ENCODE measurements at places on chromosomes 5 and 9.

- H3K4me3 ChIP-seq: no peak overlapping the region
- no peaks in the 10 kb centered on the region for H3K4me1 ChIP-seq
These were observed 30.1 kb downstream of the STXBP1 start for GRCh38 chr9:127642082-127642740.

GRCh38 chr5:59021837-59022514 is 439.1 kb downstream of the RAB3C start:
- H3K36me3 ChIP-seq: no peaks in the 10 kb centered on the region
- no peak overlapping the region for H3K27ac ChIP-seq
- H3K4me1 ChIP-seq: peaks cover 34% of the 10 kb centered on the region
- no peak overlapping the region for H3K4me3 ChIP-seq

- no peak overlapping the region for H3K27ac ChIP-seq
- no peak overlapping the region for H3K4me3 ChIP-seq
- no peak for DNase-seq
- no peaks in the 10 kb centered on the region for H3K36me3 ChIP-seq
- H3K27me3 ChIP-seq: no peaks in the 10 kb centered on the region
These were observed 759.7 kb downstream of the BRINP1 start for GRCh38 chr9:118609355-118610044.

- H3K4me3 ChIP-seq: no peak overlapping the region
- H3K27ac ChIP-seq: no peak overlapping the region
- H3K36me3 ChIP-seq: no peaks in the 10 kb centered on the region
- H3K4me1 ChIP-seq: peaks cover 21% of the 10 kb centered on the region
- no peaks in the 10 kb centered on the region for H3K27me3 ChIP-seq
These were observed 35.2 kb upstream of the CDC42SE2 start for GRCh38 chr5:131228646-131229045.

Measured in CD4-positive, alpha-beta memory T cell (primary cell).